ENCODE measurements at places on chromosomes 7 and 10.

DNA sequence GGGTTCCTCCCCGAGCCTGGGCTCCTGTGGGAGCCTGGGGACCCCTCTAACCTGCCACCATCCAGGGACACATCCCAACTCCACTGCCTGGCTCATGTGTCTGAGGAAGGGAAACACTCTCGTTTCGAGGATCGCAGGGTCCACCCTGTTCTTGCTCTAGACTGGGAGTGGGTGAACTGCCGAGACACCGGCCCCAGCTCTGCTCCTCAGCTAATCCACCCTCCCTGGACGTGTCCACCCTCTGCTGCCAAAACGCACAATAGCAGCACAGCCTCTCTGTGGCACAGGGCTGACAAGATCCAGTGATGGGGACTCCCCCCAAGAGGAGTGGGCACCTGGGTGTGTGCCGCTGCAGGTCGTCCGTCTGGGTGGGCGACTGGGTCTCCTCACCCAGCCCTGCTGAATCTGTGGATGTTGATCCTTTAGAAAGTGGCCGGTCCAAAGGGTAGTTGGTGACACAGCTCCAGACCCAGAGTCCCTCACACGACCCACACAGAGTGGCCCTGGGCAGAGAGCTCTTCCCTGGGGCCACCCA is 65.2 kb upstream of the FAM20C start:
- no peak for DNase-seq

GRCh38 chr7:30163231-30163894 is 28.6 kb downstream of the MTURN start:
- no peak for DNase-seq

DNA sequence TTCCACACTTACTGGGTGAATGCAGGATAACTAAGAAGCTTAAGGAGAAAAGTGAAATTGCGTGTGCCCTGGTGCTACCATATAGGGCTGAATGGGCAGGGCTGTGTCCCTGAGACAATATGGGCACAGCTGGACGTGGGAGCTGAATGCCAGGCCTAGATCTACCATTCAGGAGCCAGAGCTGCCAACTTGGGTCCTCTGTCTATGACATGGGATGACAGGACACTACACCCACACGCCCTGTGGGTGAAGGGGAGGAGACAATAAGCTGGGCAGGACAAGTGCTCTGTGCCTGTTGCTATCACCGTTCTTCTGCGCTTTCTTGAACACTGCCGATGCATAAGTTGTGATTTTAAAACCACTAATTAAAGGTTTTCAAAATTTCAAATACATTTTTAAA is 293.9 kb downstream of the TNS3 start:
- no peak for DNase-seq

GRCh38 chr7:2711895-2712675 is 24.1 kb downstream of the AMZ1 start:
- DNase-seq = no peak

GRCh38 chr10:73480158-73480557 is 15.7 kb downstream of the PPP3CB start:
- DNase-seq = peak; percentile 62

Measured in SW 1271 (cell line).